Suprapubic skin (tissue), 4 donors: ENCODE measurements at places on chromosomes 4 and X. TPM values are rescaled to one million over a fixed set of nuclear protein-coding genes. Genes with fewer than 3 reads are reported as not detected.

DNA sequence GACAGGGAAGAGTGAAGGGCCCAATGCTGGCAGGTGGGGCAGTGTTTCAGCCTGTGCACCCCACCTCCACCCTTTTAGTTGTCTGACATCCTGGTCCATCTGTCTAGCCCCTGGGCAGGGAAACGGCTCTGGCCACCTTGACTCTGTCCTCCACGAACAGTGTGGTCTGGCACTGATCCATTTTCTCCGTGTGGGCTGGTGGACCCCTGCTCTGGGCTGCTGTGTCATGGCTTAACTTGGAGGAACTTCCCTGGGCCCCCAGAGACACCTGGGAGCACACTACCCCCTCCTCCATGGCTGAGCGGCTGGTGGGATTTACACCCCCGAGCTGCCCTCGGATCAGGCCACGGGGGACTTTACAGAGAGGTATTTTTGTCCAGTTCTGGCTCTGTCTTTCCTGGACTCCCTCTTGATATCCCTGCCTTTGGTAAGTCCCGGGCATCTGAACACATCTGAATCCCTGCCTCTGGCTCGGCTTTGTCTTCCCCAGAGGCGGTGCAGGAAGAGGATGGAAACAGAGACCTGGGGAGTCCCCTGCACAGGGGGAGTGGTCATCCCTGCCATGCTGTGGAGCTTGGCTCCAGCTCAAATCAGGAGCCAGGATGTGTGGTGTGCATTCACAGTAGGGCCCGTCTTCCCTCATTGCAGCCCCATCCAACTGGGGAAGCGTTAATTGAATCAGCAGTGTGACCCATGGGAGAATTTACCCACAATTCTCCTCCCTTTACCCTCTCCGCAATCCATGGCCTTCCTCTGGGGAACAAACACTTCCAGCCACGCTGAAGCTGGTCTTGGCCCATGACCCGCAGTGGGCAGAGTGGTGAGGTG is 6.3 kb upstream of the NKX1-1 start:
- peaks cover 99% of the 10 kb centered on the region for H3K27me3 ChIP-seq
- H3K36me3 ChIP-seq: no peaks in the 10 kb centered on the region
- H3K4me1 ChIP-seq: peaks cover 11% of the 10 kb centered on the region
- H3K4me3 ChIP-seq: no peak overlapping the region
- DNase-seq: no peak

The SPINK2 gene
- not detected for total RNA-seq

DNA sequence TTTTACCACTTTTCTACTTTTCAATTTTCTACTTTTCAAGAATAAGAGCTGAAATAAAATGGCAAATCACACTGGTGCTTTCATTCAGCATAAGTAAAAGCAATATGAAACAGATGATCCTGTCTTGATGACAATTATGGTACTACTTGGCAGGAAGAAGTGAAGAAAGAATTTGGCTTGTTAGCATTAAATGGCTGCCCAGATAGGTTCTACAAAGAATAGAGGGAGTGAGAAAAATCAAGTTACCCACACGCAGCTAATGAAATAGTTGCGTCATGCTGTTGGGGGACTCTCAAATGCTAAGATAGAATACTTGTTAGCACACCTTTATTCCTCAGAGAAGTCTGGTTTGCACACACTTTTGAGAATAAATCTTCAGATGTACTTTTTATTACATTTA is 12.5 kb upstream of the LCORL start:
- H3K36me3 ChIP-seq: no peaks in the 10 kb centered on the region
- H3K27me3 ChIP-seq: no peaks in the 10 kb centered on the region
- H3K27ac ChIP-seq: no peak overlapping the region

- H3K4me1 ChIP-seq: peaks cover 8% of the 10 kb centered on the region
- no peaks in the 10 kb centered on the region for H3K36me3 ChIP-seq
- H3K4me3 ChIP-seq: no peak overlapping the region
- no peak overlapping the region for H3K27ac ChIP-seq
Measured at GRCh38 chr4:42628740-42629139, 28.2 kb downstream of the ATP8A1 start.

DNA sequence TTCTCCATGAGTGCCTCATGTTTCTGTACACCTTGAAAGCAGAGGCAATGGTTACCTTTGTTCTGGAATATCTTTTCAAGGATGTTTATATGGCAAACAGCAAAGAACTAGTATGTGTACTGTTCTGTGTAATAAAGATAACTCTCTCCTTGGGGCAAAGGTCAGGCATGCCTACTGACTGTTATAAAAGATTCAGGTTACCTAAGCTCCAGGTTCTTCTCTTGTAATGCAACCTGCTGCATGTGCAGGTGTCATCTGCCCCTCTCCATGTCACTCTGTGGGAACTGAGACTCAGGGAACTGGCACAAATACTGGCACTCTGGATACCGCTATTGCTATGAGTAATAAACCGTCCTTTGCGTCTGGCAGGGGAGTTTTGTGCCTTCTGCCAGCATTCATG is 5.4 kb upstream of the TRPC3 start:
- no peak for DNase-seq
- H3K4me3 ChIP-seq: no peak overlapping the region
- H3K4me1 ChIP-seq: peaks cover under 1% of the 10 kb centered on the region

DNA sequence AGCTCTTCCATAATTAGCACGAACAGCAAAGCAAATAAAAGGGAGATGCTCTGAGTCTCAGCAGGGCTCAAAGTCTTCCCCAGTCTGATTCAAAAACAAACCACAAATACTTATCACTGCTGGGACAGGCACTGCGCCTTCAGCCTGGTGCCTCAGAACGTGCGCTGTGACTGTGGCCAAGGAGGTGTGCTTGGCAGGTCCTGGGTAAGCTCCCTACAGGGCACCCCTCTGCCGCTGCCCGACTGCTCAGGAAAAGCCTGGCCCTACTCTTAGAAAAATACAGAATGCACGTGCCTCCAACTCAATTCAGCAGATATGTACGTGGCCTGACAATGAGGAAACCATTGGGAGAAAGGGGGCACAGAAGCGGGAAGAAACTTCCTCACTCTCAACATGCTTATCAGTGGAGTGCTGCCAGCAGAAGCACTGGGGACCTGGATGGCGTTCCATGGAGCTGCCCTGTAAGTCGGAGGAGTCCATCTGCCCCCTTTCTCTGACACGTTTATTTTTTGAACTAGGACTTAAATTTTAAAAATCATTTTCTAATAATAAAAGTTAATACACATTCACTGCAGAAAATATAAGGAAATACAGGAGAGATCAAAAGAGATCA is 86.8 kb downstream of the GATB start:
- H3K27ac ChIP-seq: peak overlapping the region; percentile 62
- no peak for DNase-seq
- H3K4me3 ChIP-seq: peak overlapping the region; percentile 35
- H3K4me1 ChIP-seq: peaks cover 52% of the 10 kb centered on the region
- H3K36me3 ChIP-seq: no peaks in the 10 kb centered on the region

GRCh38 chr4:168509786-168510185 is 12.9 kb downstream of the PALLD start:
- no peaks in the 10 kb centered on the region for H3K4me1 ChIP-seq
- no peak for DNase-seq
- H3K27me3 ChIP-seq: no peaks in the 10 kb centered on the region
- no peak overlapping the region for H3K27ac ChIP-seq

The CABS1 gene
- not detected for total RNA-seq

- H3K4me3 ChIP-seq: no peak overlapping the region
- H3K4me1 ChIP-seq: no peaks in the 10 kb centered on the region
- H3K36me3 ChIP-seq: peaks cover 7% of the 10 kb centered on the region
Measured at GRCh38 chr4:38050560-38051350, 90.6 kb downstream of the PTTG2 start.

- H3K27me3 ChIP-seq: no peaks in the 10 kb centered on the region
- no peaks in the 10 kb centered on the region for H3K36me3 ChIP-seq
- DNase-seq: no peak
Measured at GRCh38 chr4:85778632-85779131, 303.7 kb downstream of the ARHGAP24 start.

The HAND2 gene
- total RNA-seq: 3.1 TPM

The ABLIM2 gene
- total RNA-seq: 16.9 TPM

The KCND1 gene
- total RNA-seq: 1.5 TPM

DNA sequence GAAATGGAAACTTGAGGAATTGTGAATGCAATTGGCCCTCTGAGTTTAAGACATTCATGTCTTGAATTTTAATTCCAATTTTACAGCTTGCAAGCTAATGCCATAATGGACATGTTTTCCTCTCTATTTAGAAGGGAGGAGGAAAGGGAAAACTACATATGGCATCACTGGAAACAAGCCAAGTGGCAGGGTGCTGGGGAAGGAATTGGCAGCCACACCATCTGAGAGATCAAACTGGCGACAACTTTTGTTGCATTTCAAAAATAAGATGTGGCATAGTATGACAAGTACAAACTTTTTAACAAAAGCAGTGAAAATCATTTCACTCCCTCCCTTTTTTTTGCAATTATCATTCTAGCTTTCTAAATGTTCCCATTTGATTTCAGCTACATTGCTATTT is 615.6 kb downstream of the CENPC start:
- no peak overlapping the region for H3K27ac ChIP-seq
- H3K4me1 ChIP-seq: no peaks in the 10 kb centered on the region
- no peaks in the 10 kb centered on the region for H3K27me3 ChIP-seq

- H3K4me3 ChIP-seq: no peak overlapping the region
- H3K27me3 ChIP-seq: no peaks in the 10 kb centered on the region
- H3K4me1 ChIP-seq: no peaks in the 10 kb centered on the region
- peaks cover 7% of the 10 kb centered on the region for H3K36me3 ChIP-seq
- no peak for DNase-seq
Measured at GRCh38 chrX:75297508-75297907, 23.6 kb downstream of the UPRT start.

The USO1 gene
- total RNA-seq: 46.8 TPM

The CENPVL1 gene
- not detected for total RNA-seq

The TLR3 gene
- 4.4 TPM for total RNA-seq

- DNase-seq: no peak
- H3K4me3 ChIP-seq: no peak overlapping the region
- no peak overlapping the region for H3K27ac ChIP-seq
- H3K4me1 ChIP-seq: no peaks in the 10 kb centered on the region
- no peaks in the 10 kb centered on the region for H3K36me3 ChIP-seq
Measured at GRCh38 chr4:6134612-6135220, 65.6 kb downstream of the JAKMIP1 start.

DNA sequence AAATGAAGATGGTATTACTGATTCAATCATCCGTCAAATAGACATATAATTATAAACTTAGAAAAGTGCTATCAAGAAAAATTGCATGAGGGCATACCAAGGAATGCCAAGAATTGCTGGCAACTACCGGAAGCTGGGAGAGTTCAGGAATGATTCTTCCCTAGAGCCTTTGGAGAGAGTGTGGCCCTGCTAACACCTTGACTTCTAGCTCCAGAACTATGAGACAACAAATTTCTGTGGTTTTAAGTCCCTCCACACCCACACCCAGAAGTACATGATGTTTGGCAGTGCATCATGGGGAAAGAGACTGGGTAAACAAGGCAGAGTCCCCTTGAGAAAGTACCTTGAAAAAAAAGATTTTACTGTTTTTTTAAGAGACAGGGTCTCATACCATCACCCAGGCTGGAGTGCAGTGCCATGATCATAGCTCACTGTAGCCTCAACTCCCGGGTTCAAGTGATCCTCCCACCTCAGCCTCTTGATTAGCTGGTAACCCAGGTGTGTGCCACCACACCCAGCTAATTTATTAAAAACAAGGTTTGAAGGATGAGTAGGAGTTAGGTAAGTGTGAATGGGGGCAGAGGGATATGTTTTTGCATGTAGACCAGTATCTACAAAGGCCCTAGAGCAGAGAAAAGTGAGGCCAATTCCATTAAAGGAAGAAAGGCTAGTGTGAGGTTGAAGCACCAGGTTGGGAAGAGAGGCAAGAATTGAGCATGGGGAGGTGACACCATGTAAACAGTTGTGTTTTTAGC is 53.1 kb downstream of the GSX2 start:
- H3K4me1 ChIP-seq: no peaks in the 10 kb centered on the region
- no peaks in the 10 kb centered on the region for H3K36me3 ChIP-seq
- H3K27me3 ChIP-seq: peaks cover 6% of the 10 kb centered on the region
- H3K4me3 ChIP-seq: no peak overlapping the region

DNA sequence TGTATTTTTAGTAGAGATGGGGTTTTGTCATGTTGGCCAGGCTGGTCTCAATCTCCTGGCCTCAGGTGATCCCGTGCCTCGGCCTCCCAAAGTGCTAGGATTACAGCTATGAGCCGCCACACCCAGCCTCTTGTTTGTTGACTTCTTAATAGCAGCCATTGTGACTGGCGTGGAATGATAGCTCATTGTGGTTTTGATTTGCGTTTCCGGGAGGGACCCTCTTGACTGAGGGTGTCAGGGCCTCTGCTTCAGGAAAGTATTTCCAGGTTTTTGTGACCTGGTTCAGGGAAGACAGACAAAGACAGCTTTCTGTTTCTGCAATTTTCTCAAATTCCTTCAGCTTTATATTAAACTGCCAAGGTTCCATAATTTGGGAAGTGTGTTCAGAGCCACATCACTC is 15.1 kb downstream of the CSF2RA start:
- no peaks in the 10 kb centered on the region for H3K4me1 ChIP-seq
- DNase-seq: no peak
- no peaks in the 10 kb centered on the region for H3K36me3 ChIP-seq
- no peak overlapping the region for H3K27ac ChIP-seq

The GSPT2 gene
- total RNA-seq: 1.5 TPM

The PRRG3 gene
- 1.1 TPM for total RNA-seq

DNA sequence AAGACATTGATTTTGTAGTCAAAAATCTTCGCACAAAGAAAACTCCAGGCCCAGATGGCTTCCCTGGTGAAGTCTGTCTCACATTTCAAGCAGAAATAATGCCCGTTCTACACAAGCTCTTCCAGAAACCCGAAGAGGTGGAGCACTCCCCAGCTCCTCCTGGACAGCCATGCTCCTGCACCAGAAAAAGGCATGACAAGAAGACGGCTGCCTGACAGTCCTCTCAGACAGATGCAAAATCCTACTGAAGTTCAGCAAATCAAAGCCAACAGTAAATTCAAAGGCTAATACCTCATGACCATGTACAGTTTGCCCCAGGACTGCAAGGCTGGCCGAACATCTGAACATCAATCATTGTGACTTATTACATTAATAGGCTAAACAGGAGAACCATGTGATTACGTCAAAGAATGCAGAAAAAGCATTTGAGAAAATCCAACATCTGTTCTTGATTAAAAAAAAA is 30.8 kb upstream of the MXD4 start:
- H3K27me3 ChIP-seq: no peaks in the 10 kb centered on the region
- H3K4me3 ChIP-seq: no peak overlapping the region
- no peaks in the 10 kb centered on the region for H3K36me3 ChIP-seq
- H3K27ac ChIP-seq: no peak overlapping the region
- H3K4me1 ChIP-seq: peaks cover 6% of the 10 kb centered on the region
- DNase-seq: no peak

DNA sequence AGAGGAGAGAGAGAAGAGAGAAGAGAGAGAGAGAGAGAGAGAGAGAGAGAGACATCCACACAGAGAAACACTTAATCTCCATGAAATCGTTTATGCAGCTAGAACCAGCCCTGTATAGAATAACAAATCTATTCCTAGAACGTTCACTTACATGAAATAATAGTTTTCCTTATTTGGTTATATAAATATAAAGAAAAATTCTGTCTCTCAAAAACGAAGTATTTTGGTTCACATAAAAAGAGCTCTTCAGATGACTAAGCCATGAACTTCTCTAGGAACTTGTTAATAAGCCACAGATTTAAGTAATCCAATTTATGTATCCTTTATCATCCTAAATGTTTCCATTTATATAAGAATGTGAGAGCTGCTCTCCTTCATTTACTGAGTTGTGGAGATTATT is 1315.1 kb upstream of the PCDH7 start:
- H3K27me3 ChIP-seq: no peaks in the 10 kb centered on the region
- no peaks in the 10 kb centered on the region for H3K4me1 ChIP-seq
- H3K4me3 ChIP-seq: no peak overlapping the region
- H3K27ac ChIP-seq: no peak overlapping the region

- H3K4me1 ChIP-seq: no peaks in the 10 kb centered on the region
- no peaks in the 10 kb centered on the region for H3K27me3 ChIP-seq
- H3K4me3 ChIP-seq: no peak overlapping the region
- H3K36me3 ChIP-seq: no peaks in the 10 kb centered on the region
- no peak overlapping the region for H3K27ac ChIP-seq
- no peak for DNase-seq
Measured at GRCh38 chr4:30454504-30454903, 265.7 kb upstream of the PCDH7 start.
